ENCODE measurements at places on chromosomes 12 and 14. TPM values are rescaled to one million over a fixed set of nuclear protein-coding genes. Genes with fewer than 3 reads are reported as not detected.

Gene LRCOL1
- total RNA-seq: not detected

Gene CLEC2A
- 64.3 TPM for total RNA-seq

Gene FGD4
- 45.6 TPM for total RNA-seq

DNA sequence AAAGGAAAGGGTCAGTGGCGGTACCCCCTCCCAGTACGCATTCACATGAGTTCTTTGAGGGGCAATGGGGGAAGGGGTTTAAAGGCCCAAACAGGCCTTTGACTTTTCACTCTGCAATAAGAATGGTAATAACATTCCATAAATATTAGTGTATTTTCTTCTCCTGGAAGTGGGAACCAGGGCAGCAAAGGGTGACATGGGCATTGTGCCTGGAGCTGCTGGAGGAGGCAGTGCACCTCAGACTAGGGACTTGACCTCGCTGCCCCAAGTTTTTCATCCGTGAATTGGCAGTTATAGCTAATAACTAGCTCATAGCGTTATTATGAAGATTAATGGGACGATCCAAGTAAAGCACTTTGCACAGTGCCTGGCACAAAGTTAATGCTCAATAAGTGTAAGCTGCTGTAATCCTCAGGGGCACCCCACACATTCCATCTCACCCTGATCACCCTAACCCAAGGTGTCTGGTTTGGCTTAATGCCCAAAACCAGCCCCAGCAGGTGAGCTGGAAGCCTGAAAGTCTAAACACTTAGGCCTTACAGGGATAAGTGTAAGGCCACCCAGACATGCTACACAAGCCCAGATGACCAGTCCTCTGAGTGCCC is 2.8 kb upstream of the KCNH3 start:
- H3K4me1 ChIP-seq: peaks cover 34% of the 10 kb centered on the region
- no peak overlapping the region for H3K4me3 ChIP-seq
- H3K36me3 ChIP-seq: no peaks in the 10 kb centered on the region
- H3K27me3 ChIP-seq: peaks cover 28% of the 10 kb centered on the region
